Kidney glomerular epithelial cell (primary cell): ENCODE measurements at places on chromosomes 4 and X.

DNA sequence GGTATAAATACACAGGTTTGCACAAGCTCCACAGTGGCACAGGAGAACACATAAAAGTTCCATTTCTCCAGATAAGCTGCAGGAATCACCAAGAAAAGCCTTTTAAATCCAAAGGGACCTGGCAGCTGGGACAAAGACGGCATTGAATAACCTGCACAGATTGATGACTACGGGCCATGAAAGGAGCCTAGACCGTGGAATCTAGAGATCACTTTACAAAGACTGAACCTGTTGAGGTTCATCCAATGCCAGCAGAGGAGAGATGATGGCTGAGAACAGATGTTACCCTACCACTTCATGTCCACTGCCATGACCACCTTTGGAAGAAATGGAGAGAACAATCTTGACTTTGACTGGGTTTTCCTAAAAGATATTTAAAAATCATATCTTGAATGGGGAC, 88.7 kb downstream of the PRSS12 start:
- no peak for DNase-seq

DNA sequence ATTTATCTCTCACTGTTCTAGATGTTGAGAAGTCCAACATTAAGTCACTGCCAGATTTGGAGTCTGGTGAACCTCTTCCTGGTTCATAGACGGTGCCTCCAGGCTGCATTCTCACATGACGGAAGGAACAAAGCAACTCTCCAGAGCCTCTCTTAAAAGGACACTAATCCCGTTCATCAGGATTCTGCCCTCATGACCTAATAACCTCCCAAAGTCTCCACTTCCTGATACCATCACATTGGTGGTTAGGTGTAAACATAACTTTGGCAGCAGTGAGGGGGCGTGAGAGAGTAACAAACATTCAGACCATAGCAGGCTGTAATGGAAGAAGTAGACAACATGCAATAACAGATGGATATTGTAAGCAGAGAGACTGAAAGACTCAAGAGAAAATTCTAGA, 388.6 kb downstream of the PDHA2 start:
- DNase-seq: no peak

GRCh38 chr4:52954560-52955170, 92.5 kb downstream of the RASL11B start:
- DNase-seq: no peak

DNA sequence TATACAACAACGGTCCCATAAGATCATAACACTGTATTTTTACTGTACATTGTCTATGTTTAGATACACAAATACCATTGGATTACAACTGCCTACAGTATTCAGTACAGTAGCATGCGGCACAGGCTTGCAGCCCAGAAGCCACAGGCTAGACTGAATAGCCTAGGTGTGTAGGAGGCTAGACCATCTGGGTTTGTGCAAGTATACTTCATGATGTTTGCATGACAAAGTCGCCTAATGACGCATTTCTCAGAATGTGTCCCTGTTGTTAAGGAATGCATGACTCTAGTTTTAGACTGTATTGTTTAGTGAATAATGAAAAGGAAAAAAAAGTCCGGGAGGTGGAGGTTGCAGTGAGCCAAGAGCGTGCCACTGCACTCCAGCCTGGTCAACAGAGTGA, 56.5 kb upstream of the C4orf50 start:
- DNase-seq: no peak

DNA sequence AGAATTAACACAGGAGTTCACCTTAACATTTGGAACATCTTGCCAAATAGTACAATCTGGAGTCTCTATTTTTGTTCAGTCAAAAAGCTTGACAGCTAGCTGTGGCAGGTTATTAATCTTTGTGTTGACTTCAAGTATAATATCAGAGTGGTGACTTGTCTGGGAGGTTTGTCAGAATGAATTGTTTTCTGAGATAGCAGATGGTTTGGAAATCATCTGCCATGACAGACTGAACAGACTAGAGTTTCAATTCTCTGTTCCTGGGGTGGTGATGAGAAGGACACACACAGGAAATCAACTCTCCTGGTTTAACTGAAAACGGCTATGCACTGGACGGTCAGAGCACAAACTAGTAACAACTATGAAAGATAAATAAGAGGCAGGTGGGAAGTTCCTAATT, 203.3 kb upstream of the EMCN start:
- DNase-seq: no peak

- DNase-seq: no peak
These were observed 87.5 kb downstream of the CNOT6L start for GRCh38 chr4:77731656-77732055.

GRCh38 chr4:81287101-81287500, 72.1 kb upstream of the PRKG2 start:
- peak; percentile 13 for DNase-seq

DNA sequence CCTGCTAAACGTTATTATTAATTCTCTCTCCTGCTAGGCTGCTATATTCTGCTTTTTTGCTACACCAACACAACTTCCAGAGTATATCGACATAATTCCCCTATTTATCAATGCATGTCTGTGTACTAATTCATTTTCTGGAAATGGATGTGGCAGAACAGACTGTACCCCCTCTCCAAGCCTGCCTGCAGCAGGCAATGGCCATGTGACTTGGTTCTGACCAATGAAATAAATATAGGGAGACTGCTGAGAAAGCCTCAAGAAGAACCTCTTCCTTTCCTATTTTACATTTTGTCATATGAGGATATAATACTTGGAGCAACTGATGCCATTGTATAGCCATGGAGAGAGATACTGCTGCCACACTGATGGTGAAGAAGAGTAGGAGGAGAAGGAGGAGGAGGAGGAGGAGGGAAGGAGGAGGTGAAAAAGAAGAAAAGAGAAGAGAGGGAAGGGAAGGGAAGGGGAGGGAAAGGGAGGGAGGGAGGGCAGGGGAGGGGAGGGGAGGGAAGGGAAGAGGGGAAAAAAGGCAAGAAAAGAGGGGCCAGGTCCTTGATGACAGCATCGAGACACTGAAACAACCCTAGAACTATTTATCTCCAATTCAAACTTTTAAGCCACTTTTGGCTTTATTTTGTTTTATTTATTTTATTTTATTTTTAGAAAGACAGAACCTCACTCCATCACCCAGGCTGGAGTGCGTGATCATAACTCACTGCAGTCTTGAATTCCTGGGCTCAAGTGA, 57.0 kb upstream of the SPP1 start:
- DNase-seq: no peak

- DNase-seq: no peak
These were observed 49.0 kb upstream of the SLC16A2 start for GRCh38 chrX:74372272-74372671.

DNA sequence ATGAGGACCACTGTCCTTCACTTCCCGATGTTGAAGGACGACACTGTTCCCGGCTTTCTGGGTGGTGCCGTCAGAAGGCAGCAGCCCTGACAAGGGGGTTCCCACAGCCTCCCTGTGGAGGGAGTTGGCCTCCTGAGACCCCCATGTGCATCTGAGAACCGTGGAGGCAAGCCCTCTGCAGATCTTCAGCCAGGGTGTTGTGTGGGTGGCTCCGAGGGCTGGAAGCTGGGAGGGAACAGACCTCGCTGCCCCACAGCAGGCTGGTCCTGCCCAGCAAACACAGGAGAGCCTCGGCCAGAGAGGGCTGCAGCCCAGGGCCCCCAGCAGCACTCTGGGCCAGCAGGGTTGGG, 16.2 kb downstream of the DGKQ start:
- no peak for DNase-seq

GRCh38 chrX:21645886-21646285, 12.2 kb downstream of the KLHL34 start:
- no peak for DNase-seq

GRCh38 chrX:15653961-15654360, 10.6 kb downstream of the CLTRN start:
- DNase-seq: no peak

DNA sequence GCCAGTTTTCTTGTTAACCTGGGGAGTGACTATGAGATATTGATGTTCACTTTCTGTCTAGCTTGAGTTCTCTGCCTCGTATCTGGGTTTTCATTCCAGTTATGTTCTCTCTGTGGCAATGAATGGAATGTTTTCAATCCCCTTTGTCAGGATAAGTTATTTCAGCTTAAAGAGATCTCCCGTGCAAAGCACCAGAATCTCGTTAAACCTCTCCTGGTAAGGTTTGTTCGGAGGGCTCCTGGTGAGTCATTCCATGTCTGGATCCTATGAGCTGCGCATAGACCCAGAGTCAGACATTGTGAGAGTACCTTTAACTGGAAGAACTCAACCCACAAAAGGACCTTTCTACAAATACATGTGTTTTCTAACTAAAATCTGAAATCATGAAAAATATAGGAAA, 51.0 kb downstream of the KDR start:
- DNase-seq: no peak

DNA sequence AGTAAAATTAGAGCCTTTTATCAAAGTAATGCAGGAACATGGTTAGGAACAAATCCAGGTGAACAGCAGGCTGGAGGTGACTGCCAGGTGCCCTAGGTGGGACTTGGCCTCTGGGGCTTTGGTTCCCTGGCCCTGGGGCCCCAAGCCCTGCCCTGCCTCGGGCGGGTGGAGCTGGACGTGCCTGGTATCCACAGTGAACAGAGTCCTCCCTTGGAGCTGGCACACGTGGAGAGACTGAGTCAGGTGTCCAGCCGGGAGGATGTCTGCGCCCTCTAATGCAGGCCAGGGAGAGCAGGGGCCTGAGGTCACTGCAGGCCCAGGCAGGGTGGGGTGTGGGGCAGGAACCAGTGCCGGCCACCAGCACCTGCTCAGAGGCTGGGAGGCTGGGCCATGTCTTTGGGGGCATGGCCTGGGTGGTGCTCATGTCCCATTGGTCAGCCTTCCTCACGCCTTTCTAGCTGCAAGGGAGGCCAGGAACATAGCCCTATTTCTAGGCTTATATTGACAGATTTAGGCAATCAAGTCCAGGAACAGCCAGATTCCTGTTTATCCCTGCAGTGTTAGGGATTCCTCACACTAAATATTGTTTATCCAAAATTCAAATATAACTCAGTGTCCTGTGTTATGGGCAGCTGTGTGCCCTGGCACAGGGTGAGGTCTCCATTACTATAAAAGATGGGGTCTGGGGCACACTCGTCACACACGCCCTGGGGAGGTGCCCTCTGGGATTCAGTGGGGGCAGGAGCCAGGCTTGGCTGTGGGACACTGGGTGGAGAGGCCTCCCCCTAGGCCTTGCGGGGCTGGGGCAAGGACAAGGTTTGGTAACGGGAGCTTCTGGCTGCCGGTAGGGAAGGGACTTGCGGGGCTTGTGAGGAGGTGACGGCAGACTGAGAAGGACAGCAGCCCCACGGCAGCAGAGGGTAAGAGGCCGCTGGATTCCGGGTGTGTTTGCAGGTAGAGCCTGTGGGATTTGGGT, 14.3 kb upstream of the NAT8L start:
- DNase-seq: no peak

GRCh38 chrX:72644946-72645345, 69.2 kb downstream of the PHKA1 start:
- no peak for DNase-seq

GRCh38 chr4:168854350-168854921, 155.6 kb downstream of the CBR4 start:
- DNase-seq: no peak

DNA sequence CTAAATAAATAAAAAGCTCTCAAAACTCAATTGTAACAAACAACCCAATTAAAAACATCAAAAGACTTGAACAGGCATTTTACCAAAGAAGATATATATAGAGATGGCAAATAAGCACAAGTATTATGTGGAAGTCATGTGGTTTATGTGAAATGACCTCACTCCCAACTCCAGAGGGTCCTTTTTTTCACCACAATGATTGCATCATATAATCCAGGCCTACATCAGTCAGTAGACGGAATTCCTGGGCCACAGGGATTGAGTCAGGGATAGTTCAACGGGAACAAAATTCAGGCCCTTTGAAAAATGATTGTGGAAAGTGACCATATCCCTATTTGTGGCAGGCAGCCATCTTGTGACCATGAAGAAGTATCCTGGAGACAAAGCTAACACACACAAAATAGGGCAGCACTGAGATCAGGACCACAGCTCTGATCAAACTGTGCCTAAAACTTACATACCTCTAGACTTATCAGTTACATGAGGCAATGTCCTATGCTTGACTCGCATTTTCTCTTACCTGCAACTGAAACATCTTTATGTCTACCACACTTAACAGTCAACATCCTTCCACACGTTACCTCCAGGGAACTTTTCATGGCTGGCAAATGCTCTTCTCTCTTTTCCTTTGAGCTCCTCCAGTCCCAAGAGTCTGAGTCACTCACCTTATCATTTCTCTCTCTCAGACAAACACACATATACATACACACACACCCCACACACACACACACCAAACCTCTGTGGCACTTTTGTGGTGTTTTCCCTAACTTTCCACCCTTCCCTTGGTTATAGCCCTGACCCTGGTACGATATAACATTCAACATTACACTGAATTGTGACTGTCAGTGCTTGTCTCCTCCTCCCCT, 113.5 kb downstream of the PHF8 start:
- no peak for DNase-seq

GRCh38 chr4:52864793-52865192, 2.7 kb downstream of the RASL11B start:
- DNase-seq: no peak

DNA sequence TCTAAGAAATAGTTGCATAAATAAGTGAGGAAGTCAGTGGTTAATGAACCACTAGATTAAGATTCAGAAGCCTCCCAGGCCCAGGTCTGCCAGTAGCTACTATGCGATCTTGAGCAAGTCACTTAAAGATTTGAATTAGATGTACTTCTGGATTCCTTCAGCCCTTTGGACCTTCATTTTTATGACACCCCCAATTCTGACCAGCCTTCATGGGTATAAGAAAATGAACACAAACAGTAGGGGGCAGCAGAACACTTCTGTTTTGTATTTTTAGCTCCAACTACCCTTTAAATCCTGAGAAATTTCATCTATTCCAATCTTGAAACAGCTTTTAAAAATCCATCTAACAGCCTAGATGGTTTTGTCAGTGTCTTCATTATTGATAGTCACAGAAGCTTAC, 19.0 kb downstream of the TMEM47 start:
- DNase-seq: no peak

DNA sequence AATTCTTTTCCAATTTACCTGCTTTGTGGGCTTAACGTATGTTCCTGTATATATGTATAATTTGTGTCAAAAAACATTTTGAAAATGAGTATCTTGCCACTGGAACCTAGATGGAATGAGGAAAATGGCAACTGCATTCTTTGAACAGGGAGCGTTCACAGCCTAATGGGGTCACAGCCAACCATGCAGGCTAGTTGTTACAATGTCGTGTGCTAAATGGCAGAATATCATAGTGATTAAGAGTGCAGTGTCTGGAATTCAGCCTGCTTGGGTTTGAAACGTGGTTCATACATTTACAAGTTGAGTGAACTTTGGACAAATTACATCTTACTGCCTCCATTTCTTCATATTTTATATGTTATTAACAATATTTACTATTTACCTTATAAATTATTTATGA, 70.8 kb downstream of the PCDH7 start:
- DNase-seq: no peak

- no peak for DNase-seq
These were observed 32.5 kb upstream of the SLC2A9 start for GRCh38 chr4:10053635-10054453.

DNA sequence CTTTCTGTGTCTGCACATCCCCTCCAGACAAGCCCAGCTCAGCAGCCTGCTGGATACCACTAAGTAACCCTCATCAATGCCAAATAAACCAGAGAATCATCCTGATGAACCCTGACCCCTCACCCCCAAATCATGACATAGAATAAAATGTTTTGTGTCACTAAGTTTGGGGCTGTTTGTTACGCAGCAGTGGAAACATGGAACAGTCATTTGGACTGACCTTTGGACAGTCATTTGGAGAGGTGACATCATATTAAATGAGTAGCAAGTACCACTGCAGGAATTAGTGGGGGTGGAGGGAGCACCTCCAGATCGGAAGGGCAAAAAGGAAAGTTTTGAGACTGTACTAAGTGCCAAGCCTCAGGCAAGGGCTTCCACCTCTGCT, 55.6 kb upstream of the MSX1 start:
- DNase-seq: no peak

GRCh38 chrX:154505734-154506133, 10.3 kb downstream of the FAM3A start:
- DNase-seq: no peak
